Activated CD4-positive, alpha-beta T cell treated with anti-CD3 and anti-CD28 coated beads, Interleukin-2, amount 50 U/mL, for 1 hour (primary cell): ENCODE measurements at places on chromosomes 13 and 19.
A peak's percentile ranks its signal among the peaks of the same experiment; 100 is the strongest.

DNA sequence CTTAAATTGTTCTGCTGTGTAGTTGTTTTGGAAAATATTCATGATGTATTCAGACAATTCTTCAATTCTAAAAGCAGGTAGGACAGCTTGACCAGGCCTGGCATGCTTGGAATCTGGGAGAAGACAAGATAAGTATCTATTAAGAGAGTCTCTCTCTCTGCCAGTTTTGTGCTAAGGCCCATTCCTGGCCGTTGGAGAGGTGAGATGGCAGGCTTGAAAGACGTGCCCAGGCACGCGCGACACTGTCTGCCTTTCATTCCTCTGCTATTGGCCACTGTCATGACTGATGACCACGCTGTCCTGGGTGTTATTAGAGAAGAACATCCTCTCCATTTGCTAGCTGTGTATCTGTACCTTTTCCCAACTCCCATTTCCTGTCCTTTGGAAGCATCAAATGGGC is 90.3 kb downstream of the LHFPL6 start:
- no peak for DNase-seq

GRCh38 chr13:102172406-102172805 is 229.4 kb downstream of the FGF14 start:
- no peak for DNase-seq

- DNase-seq = no peak
Observed at GRCh38 chr19:55549500-55550320, 4.4 kb upstream of the SBK3 start.

DNA sequence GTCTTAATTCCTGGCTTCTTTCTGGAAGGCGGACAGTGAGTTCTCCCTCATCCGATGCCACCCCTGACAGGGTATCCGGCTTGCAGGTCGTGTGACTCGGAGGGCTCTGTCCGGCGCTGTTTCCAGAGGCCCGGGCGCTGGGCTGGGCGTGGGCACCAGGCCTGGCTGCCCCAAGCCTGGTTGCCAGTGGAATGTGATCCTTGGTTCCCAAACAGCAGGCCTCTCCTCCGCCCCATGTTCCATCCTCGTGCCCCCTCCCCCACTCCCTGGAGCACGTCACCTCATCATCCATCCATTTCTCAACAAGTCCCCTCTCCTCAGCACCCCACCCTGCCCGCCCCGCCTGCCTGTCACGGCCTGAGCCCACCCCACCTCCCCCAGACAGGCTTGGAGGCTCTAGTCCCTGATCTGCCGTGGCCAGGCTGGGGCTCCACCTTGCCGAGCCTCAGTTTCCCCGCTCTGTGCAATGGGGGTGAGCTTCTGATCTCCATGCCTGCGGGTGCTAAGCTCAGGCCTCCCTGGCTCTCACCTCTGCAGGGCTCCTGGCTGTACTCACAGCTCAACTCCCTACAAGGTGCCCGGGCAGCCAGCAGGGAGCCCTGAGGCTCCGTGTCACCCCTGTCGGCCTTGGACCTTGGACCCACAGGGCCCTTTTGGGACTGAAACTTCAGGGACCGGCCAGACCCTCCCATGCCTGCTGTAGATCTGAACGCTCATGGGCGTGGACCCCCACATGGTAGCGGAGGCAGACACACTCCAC is 2.3 kb downstream of the TBXA2R start:
- no peak for DNase-seq

DNA sequence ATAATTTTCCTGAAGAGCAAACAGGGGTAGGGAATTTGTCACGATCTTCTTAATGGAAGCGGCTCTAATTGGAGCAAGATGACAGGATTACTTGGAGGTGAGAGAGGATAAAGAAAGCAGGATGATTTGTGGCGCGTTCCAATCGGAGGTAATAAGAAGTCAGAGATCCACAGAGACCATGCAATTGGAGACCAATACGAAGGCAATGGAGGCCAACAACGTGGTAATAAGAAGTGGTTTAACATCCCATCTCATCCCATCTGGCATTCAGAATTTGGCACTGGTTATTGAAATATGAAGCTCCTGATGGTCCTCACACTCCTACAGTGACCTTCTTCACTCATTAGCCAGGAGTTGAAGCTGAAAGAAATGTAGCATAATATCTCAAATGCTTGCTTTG is 130.6 kb downstream of the DLEU7 start:
- DNase-seq = no peak

GRCh38 chr13:68107667-68108066 is 877.5 kb upstream of the PCDH9 start:
- no peak for DNase-seq

GRCh38 chr19:58361900-58362271 is 665 bp downstream of the ZNF497 start:
- peak; percentile 10 for DNase-seq

GRCh38 chr13:67296511-67296910 is 66.4 kb upstream of the PCDH9 start:
- DNase-seq = no peak

GRCh38 chr13:113400621-113401451 is 36.9 kb upstream of the GRTP1 start:
- DNase-seq = no peak

DNA sequence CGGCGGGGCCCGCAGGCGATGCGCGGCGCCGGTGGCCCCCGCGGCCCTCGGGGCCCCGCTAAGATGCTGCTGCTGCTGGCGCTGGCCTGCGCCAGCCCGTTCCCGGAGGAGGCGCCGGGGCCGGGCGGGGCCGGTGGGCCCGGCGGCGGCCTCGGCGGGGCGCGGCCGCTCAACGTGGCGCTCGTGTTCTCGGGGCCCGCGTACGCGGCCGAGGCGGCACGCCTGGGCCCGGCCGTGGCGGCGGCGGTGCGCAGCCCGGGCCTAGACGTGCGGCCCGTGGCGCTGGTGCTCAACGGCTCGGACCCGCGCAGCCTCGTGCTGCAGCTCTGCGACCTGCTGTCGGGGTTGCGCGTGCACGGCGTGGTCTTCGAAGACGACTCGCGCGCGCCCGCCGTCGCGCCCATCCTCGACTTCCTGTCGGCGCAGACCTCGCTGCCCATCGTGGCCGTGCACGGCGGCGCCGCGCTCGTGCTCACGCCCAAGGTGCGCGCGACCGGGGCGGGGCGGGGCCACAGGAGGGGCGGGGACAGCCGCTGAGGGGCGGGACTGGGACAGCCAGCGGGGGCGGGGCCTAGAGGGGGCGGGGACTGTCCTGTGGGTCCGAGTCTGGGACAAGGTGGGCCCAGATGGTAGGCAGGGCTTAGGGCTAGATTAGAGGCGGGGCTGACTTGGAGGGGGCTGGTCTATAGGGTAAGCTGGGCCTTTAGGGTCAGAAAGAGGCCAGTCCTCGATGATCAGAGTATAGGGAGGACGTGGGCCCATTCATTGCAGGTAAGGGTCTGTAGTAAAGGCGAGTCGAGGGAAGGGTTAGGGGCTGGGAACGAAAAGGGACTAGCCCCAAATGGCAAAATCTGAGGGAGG is 5.1 kb downstream of the GRIN2D start:
- peak; percentile 79 for DNase-seq

DNA sequence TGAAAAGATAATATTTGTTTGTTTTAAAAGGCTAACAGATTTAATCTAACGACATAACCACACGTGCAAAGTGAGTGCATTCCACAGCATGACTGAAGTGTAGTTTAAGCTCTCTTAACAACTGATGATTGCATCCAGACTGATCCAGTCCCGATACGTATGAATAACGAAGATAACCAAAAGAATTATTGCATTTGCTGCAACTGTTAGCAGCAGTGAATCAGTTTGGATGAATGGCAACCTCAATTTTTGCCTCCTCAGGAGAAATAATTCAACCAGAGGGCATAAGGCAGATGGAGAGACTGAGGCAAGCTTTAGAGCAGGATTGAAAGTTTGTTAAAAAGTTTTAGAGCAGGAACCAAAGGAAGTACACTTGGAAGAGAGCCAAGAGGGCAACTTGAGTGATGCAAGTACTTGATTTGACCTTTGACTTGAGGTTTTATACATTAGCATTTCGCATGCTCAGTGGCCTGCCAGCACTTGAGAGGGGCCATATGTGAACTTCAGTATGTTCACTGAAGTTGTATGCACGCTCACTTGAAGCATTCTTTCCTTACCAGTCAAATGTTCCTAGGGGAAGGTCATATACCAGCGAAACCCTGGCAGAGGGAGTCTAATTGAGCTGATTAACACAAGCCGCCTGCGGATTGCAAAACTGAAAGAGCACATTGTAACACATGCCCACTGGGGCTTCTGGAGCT is 835.0 kb upstream of the PCDH20 start:
- DNase-seq = no peak

DNA sequence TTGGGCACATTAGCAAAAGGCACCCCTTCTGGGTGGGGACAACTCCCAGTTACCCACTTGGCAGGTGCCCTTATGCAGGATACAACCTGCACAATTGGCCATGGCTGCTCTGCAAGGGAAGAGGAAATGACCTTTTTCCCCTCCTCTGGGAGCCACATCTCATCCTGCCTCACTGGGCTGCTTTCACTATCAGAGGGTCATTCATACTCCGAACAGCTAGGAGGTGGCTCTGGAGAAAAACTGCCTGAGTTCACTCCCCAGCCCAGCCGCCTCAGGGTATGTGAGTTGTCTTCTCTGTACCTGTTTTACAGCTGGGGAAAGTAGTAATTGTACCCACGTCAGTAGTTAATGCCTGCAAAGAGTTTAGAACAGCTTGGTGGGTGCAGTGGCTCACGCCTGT is 7.1 kb upstream of the ACTN4 start:
- no peak for DNase-seq

GRCh38 chr19:35911173-35911572 is 3.1 kb upstream of the TYROBP start:
- no peak for DNase-seq

GRCh38 chr19:35304036-35304435 is 12.1 kb downstream of the MAG start:
- no peak for DNase-seq

GRCh38 chr13:99363391-99363790 is 56.2 kb upstream of the GPR183 start:
- DNase-seq = no peak

- DNase-seq = no peak
Observed at GRCh38 chr13:95494082-95494681, 58.3 kb upstream of the CLDN10 start.

DNA sequence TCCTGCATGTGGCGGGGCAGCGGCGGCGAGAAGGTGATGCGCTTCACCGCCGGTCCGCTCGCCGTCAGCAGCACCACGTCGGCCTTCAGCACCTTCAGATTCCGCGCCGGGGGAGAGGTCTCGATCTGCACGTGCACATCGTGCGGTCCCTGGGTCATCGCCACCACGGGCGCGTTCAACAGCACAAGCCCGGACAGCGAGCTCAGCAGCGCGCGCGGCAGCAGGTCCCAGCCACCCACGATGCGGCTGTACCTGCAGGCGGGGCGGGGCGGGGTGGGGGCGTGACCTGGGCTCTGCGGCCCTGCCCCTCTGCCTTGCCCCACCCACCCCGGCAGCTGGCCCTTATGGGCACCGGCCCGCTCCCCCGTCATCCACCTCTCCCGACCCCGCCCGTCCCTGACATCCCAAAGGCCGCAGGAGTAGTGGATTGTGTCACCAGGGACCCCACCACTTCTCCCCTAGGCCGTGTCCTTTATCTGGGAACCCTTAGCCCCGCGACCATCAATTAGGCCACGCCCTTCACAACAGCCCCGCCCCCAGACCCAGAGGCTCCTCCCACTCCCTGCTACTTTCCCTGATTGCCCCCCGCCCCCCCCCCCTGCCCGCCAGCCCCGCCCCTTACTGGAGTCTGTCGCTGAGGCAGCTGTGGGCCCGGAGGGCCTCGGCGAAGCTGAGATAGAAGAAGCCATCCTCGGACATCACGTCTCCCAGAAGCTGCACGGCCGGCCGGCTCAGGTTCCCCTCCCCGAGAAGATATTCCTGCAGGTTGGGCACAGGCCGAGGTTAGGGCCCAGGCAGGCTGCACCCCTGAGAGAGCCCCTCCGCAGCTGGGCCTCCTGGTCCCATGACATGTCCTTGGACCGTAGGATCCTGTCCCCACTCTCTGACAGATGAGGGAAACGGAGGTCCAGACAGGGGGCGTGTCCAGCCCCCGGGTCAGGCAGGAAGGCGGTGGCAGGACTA is 6.1 kb downstream of the IL4I1 start:
- peak; percentile 68 for DNase-seq

DNA sequence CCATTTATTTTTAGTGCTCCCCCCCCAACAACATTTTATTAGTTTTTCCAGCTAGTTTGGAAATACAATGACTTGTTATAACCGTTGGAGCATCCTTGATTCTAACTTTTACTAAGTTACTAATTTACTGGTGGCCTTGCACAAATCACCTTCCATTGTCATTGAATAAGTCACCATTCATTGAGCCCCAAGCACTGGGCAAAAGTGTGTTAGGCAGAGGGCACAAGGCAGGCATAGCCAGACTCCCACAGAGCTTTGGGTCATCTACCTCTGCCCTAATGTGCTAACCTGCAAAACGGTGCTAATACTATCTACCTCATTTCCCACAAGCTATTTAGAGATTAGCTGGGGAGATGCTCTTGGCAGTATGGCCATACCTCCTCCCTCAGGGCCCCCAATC is 86.8 kb upstream of the RNF113B start:
- no peak for DNase-seq

GRCh38 chr19:35044317-35045117 is 3.0 kb downstream of the HPN start:
- DNase-seq = peak; percentile 66

GRCh38 chr13:63190219-63190618 is 1774.6 kb upstream of the PCDH20 start:
- no peak for DNase-seq

DNA sequence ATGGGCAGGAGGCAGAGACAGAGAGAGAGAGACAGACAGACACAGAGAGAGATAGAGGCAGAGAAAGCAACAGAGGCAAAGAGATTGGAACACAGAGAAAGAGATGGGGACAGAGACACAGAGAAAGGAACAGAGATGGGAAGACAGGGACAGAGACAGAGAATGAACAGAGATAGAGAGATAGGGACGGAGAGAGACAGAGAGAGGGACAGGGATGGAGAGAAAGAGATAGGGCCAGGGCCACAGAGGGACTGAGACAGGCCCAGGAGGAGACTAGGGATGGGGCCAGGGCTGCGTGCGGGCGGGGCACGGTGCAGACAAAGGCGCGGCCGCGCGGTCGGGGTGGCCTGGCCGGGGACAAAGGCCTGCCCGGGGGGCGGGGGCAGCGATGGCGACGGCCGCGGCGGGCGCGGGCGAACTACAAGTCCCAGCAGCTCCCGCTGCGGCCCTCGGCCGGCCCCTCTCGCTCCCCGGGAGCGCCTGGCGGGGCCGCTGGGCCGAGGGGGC is at the start of gene ZNF358:
TSS of gene ZNF358 (plus strand) at position 459 of the 507 bp plus-strand sequence. CDS start 3,140 bp downstream, outside the sequence.
- no peak for DNase-seq

DNA sequence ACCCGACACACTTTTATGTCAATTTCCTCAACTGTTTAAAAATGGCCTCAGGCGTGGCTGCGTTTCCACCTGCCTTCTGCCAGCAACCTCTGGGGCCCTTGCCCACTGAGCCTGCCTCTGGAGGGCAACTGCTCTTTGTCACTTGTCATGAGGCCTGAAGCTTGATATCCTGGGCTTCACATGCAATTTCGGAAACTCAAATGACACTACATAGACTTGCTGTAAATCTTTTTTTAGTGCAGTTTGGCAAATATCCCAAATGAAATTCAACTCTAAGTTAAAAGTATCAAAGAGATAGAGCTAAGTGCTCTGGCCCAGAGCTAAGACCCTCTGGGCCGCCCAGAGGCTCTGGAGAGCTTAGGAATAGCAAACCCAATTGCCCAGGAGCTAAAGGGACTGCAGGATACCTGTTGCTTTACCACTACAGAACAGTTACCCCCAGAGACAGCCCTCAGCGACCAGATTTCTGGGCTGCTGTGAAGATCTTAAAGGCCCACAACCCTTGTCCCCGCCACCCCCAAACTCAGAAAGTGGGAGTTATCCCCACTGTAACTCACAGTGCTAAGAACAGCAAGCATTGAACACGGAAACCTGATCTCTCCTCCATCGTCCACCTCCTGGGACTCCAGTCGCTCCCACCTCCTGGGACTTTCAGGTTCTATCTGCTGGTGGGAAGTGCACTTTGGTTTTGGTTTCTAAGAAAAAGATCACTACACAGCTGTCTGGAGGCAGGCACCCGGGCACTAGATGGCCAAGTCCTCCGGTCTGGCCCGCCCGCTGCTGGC is 19.4 kb downstream of the GJA3 start:
- DNase-seq = no peak
